GM12892 (cell line): ENCODE measurements at places on chromosomes 12 and 14.

GRCh38 chr14:76486251-76486743 is 110.4 kb downstream of the ESRRB start:
- DNase-seq, result no peak

DNA sequence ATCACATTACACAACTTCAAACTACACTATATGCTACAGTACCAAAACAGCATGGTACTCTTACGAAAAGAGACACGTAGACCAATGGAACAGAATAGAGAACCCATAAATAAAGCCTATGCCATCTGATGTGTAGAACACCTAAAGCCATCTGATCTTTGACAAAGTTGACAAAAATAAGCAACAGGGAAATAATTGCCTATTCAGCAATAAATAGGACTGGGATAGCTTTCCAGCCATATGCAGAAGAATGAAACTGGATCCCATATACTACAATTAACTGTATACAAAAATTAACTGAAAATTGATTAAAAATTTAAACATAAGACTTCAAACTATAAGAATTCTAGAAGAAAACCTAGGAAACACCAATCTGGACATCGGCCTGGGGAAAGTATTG is 120.7 kb downstream of the PTPRO start:
- DNase-seq, result no peak

- no peak for DNase-seq
Measured at GRCh38 chr14:54687750-54688119, 120.8 kb downstream of the SAMD4A start.

- no peak for DNase-seq
Measured at GRCh38 chr12:30978639-30979038, 52.1 kb downstream of the TSPAN11 start.

GRCh38 chr12:52245259-52245961 is 12.4 kb downstream of the KRT7 start:
- DNase-seq, result no peak

- no peak for DNase-seq
Measured at GRCh38 chr12:9076733-9077132, 39.0 kb downstream of the A2M start.

- no peak for DNase-seq
Measured at GRCh38 chr12:56071648-56072047, 8.3 kb upstream of the ERBB3 start.

DNA sequence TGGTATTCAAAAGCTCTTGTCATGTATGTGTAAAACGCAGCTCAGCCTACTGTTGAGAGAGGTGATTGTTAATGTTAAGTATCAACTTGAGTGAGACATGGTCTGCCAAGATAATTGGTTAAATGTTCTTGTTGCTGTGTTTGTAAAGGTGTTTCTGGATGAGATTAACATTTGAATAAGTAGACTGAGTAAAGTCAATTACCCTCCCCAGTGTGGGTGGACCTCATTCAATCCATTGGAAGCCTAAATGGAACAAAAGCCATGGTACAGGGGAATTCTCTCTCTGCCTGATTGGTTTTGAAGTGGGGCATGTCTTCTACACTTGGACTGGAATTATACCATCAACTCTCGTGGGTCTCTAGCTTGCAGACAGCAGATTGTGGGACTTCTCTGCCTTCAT is 63.8 kb upstream of the RERGL start:
- no peak for DNase-seq

- peak; percentile 42 for DNase-seq
Measured at GRCh38 chr12:42469355-42470175, 120.0 kb downstream of the PRICKLE1 start.

DNA sequence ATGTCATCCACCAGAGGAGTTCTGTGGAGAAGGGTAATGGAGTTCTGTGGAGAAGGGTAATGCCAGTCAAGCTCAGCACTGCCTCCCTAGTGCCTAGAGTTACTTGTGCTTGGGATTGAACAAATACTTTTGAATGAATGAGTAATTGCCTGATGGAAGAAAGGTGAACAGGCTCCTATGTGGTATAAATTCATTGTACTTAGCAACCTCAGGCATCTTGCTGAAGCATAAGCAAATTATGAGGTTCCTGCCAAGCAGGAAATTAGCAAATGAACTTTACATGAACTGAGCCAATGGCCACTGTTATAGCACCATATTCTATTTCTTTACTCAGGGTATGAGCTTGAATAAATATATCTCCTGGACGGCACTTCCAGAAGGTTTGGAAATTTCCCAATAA is 1047.2 kb downstream of the SLC6A15 start:
- DNase-seq, result no peak

DNA sequence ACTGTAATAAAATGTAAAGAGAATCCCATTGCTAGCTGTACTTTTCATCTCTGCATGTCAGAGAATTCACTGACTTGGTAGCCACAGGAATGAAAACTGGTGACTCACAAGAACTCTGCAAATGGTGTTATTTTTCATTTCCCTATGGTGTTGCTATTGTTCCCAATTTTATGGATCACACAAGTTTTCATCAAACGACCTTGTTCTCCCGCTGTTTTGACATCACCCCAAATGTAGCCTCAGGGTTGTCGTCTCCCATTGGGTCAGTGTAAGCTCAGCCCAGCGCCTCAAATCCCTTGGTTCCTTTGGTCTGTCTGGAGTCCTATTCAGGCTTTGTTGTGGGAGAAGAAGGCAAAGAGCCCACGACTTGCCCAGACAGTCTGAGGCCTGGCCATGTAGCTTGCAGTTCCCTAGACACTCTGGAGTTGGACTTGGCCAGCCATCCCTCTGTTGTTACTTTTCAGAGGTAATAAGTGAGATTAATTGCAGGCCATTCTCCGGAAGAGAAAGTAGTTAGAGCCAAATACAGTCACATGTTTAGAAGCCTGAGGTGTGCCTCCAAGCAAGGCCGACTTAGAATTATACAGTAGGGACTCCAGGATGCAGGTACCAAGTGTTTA is 159.2 kb downstream of the TGFB3 start:
- no peak for DNase-seq

DNA sequence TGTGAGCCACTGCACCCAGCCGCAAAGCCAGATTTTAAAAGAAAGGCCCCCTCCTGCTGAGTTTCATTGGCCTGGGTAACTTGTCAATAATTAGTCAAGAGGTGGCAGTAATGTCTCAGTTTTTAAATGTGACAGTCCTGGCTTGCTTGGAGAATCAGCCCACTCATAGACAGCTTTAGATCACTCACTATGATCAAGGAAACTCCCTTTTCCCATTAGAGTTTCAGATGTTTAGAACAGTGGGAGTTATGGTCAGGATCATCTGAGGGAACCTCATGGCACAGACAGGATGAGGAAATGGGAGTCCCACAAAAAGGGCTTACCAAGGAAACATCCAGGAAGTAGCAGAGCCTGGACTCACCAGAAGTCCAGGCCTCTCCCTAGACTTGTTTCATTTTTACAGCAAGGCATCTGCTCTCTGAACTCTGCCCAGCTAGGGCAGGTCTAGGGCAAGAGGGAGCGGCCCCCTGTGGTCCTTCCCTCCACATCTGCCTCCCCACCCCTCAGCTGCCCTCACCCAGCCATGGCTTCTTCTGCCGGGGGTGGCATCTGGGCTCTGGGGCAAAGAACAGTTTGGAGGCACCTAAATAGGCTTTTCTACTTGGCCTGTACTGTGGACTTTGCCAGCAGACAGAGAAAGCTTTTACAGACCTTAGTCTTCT is 11.2 kb downstream of the BCL2L14 start:
- DNase-seq, result no peak

GRCh38 chr12:114687802-114688201 is 3.8 kb upstream of the TBX3 start:
- DNase-seq, result no peak

GRCh38 chr14:71478542-71478941 is 453.7 kb upstream of the RGS6 start:
- no peak for DNase-seq

GRCh38 chr12:112130441-112130998 is 5.2 kb downstream of the TRAFD1 start:
- DNase-seq, result no peak

DNA sequence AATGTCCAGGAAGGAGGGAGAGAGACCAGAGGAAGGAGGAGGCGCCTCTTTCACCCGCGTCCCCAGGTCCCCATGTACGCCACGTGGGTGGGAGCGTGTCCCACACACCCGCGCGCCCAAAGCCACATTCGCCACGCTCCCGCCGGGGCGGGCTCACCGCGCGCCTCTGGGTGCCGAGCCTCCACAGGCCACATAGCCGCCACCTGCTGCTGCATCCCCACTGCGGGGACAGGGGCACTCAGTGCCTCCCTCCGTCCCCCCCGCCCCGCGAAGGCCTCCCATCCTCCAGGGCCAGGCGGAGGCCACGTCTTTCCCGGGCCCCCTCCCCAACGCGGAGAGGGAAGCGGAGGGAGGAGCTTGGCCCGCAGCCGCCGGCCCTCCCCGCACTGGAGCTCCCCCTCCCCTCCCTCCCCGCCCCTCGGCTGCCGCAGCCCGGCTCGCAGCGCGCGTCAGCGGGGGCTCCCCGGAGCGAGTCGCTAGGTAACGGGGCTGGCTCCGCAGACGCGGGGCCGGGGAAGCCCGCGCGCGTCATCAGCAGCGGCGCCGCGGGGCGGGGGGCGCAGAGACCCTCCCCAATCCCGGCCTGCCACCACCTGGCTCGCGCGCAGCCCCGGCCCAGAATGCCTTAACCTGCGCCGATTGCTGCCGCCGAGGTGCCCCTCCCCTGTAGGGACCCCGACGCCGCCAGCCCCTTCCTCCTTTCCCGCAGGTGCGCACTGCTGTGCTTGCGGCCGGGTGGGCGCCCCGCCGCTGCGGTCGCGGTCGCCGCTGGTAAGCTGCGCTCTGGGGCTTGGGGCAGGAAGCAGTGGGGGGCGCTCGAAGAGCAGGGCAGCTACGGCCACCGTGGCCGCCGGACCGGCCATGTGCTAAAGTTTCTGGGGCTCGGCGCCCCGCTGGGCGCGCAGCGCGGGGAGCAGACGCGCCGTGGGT is 536 bp upstream of the TUNAR start:
- DNase-seq, result no peak

DNA sequence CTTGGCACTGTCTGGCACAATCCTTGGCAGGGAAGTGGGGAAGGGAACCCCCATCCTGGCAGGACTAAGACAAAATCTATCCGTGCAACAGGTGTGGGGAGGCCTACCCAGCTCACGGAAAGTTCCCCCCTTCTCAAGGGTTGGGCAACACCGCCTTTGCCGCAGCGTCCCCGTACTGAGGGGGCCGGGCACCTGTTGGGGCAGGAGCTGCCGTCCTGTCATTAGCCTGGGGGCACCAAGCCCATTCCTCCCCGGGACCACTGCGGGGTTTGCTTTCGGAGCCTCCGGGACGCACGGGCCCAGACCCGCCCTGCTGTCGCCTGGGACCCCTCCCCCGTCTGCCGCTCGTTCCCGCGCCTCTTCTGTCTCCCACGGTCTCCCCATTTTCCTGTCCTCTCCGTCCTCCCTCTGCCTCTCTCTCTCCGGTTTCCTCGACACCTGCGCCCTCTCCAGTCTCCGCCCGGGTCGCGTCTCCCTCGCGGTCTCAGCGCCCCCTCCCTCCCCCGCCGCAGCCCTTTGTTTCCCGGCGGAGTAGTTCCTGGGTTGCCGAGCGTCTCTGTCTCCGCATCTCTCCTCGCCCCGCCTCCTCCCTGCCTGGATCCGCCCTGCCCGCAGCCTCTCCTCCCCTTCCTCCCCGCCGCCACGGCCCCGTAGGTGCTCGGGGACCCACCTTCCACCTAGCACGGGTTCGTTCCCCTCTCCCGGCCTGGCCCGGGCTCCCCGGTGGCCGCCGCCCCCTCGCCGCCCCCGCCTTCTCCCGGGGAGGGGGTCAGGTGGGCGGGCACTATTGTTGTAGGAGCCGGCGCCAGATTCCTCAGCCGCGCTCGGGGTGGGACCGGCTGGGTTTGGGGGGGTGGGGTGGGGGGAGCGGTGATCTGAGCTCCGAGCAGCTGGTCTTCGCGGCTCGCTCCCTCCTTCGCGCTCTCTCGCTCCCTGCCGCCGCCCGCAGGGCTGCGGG is at the start of gene CACNB3:
CACNB3 (plus strand) TSS at position 624 of the 958 bp plus-strand sequence. CDS start 434 bp downstream, outside the sequence.
- peak; percentile 64 for DNase-seq

- no peak for DNase-seq
Measured at GRCh38 chr14:95979339-95980042, 59.7 kb upstream of the C14orf132 start.

- no peak for DNase-seq
Measured at GRCh38 chr12:41904041-41904440, 240.6 kb downstream of the GXYLT1 start.

DNA sequence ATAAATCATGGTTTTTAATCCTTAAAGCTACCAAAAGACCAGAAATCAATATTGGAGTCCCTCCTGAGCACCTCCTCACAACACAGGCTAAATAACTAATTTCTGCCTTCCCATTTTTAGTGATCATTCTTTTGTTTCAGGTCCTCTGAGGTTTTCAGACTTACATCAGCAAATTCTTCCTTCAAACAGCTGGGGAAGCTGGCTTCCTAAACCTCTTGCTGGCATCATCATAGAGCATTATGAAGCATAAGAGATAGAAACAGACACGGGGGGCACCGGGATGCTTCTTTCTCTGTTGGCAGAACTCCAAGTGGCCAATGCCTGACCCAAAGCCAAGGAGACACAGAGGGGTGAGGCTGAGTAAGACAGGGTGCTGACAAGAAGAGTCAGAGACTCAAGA is 47.9 kb upstream of the DBX2 start:
- DNase-seq, result no peak

GRCh38 chr12:53265783-53266182 is 2.3 kb upstream of the ESPL1 start:
- no peak for DNase-seq

- DNase-seq, result no peak
Measured at GRCh38 chr12:116303929-116304328, 26.4 kb upstream of the MED13L start.

GRCh38 chr14:52369305-52369801 is 55.2 kb downstream of the PTGER2 start:
- DNase-seq, result no peak

DNA sequence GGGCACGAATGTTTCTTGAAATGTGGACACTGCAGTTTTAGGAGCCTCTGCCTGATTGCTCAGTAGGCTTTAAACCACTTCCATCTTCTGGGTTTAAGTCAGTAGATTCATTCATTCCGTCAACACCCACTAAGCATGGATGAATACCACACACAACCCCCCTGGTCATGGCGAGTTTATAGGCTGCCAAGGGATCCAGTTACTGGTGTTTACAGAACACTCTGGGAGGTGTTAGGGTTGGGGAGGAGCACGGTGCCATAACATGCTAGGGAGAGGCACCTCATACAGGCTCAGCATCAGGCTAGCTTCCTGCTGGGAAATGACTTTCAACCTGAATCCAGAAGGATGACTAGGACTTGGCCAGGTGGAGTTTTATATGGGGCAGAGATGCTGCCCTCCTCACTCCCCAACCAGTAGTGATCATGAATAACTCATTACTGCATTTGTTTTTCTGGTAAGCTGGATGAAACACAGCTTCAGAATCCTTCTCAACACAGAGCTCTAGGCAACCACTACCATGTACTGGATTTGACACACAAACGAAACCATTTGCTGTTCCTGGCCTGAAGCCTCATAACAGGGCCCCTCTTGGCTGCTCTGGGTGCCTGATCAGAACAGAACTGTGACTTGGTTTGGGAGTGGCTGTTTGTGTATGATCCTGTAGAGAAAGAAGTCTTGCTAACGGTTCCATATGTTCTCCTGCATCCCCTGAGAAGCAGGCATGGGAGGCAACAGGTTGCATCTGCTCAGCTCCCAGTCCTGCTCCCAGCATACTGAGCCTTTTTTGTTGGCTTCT is 47.9 kb downstream of the FBXW8 start:
- DNase-seq, result no peak

GRCh38 chr12:93896427-93896826 is 219.3 kb downstream of the CRADD start:
- no peak for DNase-seq

GRCh38 chr12:80627782-80628181 is 79.7 kb upstream of the MYF6 start:
- DNase-seq, result no peak

GRCh38 chr14:93535537-93535936 is 104.8 kb downstream of the UNC79 start:
- DNase-seq, result no peak
